ENCODE measurements at places on chromosomes 11 and 22. TPM values are rescaled to one million over a fixed set of nuclear protein-coding genes. Genes with fewer than 3 reads are reported as not detected.

The OR6T1 gene
- total RNA-seq = not detected

The TMPRSS13 gene
- 0.74 TPM for total RNA-seq

DNA sequence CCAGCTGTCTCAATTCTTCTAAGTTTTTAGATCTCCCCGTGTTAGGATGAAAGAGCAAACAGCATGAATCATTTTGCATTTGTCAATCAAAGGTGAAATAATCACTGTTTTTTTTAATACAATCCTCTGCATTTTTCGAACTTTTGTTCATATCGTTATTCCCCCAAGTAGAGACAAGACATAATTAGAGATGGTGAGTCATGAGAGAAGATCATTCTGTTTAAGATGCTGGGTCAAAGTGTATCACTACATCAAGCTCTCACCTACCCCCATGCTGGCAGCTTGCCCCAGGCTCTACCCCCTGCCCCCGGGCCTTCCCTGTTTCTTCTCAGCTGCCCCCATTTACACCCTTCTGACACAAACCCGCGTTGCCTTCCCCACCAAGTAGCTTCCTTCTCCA lies 30.5 kb upstream of the MYO18B start:
- H3K4me1 ChIP-seq = no peaks in the 10 kb centered on the region
- no peak for DNase-seq
- H3K27ac ChIP-seq = no peak overlapping the region
- H3K27me3 ChIP-seq = no peaks in the 10 kb centered on the region

- H3K27me3 ChIP-seq = no peaks in the 10 kb centered on the region
- H3K4me3 ChIP-seq = no peak overlapping the region
- H3K36me3 ChIP-seq = no peaks in the 10 kb centered on the region
These were observed 22.9 kb upstream of the SLC5A1 start for GRCh38 chr22:32020117-32020516.

DNA sequence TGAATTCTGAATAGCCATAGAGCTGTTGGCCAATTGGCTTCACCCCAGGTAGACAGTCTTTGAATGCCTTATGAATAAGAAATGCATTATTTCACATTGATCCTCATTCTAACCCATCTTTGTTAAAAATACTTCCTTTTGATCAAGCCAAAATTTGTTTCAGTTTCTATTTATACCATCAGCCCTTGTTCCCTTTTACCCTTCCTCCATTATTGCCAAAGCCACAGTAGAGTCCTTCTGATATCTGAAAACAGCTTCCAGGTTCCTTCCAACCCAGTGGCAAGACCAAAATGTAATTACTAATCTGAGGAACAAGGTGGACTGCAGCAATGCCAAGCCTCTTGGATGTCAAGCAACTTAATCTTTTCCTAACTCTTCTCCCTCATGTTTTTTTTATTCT lies 458.8 kb downstream of the BUD13 start:
- H3K36me3 ChIP-seq = no peaks in the 10 kb centered on the region
- DNase-seq = no peak
- no peak overlapping the region for H3K4me3 ChIP-seq
- H3K4me1 ChIP-seq = peaks cover 4% of the 10 kb centered on the region
- H3K27me3 ChIP-seq = no peaks in the 10 kb centered on the region

DNA sequence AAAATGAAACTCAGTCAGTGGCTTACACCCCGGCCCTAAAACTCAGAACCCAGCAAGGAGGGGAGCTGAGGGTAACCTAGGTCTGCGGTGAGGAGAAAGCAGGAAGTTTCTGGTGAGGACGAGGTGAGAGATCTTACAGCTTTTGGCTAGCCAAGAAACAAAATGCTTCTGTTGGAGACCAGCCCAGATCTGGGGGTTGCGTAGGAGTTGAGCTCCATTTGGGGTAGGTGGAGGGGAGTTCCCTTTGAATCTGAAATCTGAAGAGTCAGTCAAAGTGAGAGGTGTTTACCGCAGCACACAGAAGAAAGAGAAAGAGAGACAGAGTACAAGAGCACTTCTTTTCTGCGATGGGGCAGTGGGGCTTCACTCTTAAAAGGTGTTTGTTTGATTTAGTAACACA lies 29.6 kb downstream of the EHF start:
- DNase-seq = no peak
- no peak overlapping the region for H3K4me3 ChIP-seq
- no peaks in the 10 kb centered on the region for H3K27me3 ChIP-seq
- no peak overlapping the region for H3K27ac ChIP-seq

DNA sequence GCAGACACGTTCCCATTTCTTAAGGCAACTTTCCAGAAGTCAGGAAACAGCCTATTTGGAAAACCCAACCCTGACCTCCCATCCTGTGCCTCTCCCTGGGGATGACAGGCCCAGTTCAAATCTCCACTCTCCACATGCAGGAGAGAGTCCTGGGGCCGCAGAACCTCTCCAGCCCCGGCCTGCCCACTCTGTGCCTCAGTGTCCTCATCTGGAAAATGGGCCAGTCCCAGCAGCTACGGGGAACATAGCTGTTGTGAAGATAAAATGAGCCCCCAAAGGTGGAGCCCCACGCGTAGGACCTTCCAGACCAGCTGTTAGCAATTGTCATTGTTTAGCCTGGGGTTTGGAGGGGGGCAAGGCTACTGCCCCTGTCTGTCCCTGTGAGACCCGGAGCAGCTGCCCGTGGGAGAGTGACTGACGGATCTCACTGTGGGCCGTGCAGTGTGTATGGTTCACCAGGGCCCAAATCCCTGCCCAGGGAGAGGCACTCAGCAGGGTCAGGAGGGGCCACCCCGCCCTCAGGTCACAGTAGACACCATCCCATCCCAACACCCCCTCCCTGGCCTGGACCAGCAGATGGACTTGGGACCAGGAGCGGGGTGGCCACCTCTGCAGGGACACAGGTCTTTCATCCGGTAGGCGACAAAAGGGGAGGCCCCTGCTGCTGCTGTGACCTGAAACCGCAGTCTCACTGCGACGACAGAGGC lies 145.9 kb downstream of the CTTN start:
- no peaks in the 10 kb centered on the region for H3K36me3 ChIP-seq
- H3K4me3 ChIP-seq = no peak overlapping the region
- no peak for DNase-seq
- H3K27ac ChIP-seq = no peak overlapping the region

DNA sequence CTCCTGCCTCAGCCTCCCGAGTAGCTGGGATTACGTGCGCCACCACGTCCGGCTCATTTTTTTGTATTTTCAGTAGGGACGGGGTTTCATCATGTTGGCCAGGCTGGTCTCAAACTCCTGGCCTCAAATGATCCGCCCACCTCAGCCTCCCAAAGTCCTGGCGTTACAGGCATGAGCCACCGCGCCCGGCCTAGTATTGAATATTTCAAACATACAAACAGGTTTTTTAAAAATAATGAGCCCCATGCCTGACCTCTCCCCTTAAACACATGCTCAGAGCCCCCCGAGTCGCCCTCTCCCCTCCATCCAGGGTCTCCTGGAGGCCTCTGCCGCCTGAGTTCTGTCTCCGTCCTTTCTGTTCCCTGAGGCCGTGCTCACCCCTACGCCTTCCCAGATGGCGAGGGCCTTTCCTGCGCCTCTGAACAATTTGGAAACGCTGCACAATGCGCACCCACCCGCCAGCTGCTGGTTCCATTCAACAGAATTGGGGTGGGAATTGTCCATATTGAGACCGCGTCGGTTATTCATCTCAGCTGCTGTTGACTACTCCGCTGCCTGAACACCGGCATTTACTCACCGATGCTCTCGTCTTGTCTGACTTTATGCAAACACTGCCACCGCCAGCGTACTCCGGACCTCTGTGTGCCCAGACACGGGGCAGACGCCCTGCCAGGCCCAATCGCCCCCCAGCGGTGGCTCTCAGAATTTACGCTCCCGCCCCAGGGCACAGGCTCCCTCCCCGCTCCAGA lies 13.6 kb upstream of the RNH1 start:
- no peak overlapping the region for H3K4me3 ChIP-seq
- no peak overlapping the region for H3K27ac ChIP-seq
- H3K27me3 ChIP-seq = no peaks in the 10 kb centered on the region

Data from testis (tissue), 5 donors.